ENCODE measurements at places on chromosomes 7 and 10. TPM values are rescaled to one million over a fixed set of nuclear protein-coding genes. Genes with fewer than 3 reads are reported as not detected.

The SLC16A9 gene
- total RNA-seq = 12.8 TPM

The SPAM1 gene
- total RNA-seq = not detected

The EN2 gene
- total RNA-seq = 2.3 TPM

The SUMF2 gene
- total RNA-seq = 57.4 TPM

The NODAL gene
- not detected for total RNA-seq

DNA sequence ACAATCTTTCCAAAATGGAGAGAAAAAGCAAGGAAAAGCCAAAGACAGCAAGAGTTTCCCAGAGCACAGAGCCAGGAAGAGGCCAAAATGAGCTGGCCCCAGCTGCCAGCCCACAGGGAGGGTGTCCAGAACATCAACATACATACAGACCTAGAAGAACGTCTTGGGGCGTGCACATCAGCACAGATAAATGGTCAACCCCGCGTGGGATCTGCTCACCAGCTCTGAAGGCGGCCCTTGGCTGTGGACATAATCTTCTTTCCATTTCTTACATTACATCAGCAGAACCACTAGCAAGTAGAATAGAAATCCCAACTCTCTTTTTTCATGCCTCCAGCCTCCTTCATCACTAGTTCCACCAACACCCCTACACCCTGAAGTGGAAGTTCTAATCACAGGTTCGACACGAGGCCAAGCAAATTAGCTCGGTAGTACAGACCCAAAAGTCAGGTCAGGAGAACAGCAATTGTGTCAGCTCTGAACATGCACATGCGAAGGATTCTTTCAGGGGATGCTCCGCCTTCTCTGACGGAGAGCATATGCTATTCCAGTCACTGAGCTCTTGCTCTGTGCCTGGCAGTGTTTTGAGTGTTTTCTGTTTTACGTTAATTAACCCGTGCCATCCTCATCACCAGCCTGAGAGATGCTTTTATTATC, 16.4 kb downstream of the SH3PXD2A start:
- H3K4me1 ChIP-seq = peaks cover 10% of the 10 kb centered on the region
- H3K4me3 ChIP-seq = no peak overlapping the region
- no peaks in the 10 kb centered on the region for H3K27me3 ChIP-seq
- no peaks in the 10 kb centered on the region for H3K36me3 ChIP-seq

DNA sequence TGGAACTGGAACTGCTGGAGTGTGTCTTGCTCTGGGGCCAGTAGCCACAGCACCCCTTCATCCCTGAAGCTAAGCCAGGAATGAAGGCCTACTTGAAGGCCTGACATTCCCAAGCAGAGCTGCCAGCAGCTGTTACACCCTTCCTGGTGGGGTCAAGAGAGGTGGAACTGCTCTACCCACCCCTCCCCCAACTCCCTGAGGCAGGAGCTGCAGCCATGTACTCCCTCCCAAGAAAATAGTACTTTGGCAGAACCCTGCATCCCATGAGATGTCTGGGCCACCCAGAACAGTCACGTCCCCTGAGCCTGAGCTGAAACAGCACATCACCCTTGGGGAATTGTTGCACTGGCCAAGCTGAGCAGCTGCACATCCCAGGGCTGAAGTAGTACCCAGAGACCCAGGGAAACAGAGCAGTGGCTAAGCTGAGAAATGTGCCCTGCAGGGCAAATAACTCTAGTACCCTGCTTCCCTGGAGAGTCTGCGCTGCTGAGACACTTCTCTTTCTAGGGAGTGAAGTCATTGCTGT, 63.4 kb upstream of the PLA2G12B start:
- no peaks in the 10 kb centered on the region for H3K27me3 ChIP-seq
- no peak for DNase-seq
- peaks cover 14% of the 10 kb centered on the region for H3K4me1 ChIP-seq

DNA sequence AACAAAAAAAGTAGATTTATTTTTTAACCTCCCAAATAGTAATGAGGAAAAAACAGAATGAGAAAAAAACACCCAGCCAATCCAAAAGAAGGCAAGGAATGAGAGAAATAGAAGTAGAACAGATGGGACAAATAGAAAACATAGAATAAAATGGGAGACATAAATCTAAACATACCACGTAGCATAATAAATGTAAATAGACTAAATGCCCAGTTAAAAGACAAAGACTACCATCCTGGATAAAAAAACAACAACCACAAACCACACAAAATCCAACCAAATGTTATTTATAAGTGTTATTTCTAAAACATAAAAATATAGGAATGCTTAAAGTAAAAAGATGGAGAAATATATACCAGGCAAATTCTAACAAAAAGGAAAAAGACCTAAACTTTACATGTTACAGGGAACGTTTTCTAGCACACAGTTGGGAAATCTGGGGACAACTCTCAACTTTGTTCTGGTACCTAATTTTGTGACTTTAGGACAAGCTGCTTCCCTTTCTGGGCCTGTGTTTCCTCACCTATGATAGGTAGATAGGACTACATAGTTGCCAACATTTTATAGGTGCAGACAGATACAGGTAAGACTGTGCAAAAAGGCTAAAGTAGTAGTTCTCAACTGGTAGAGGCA, 98.4 kb downstream of the SPDYE5 start:
- H3K4me3 ChIP-seq = no peak overlapping the region
- H3K27me3 ChIP-seq = no peaks in the 10 kb centered on the region
- no peak for DNase-seq
- H3K4me1 ChIP-seq = peaks cover 5% of the 10 kb centered on the region
- H3K27ac ChIP-seq = no peak overlapping the region
- no peaks in the 10 kb centered on the region for H3K36me3 ChIP-seq

GRCh38 chr7:158076215-158076614, 511.4 kb downstream of the PTPRN2 start:
- no peak overlapping the region for H3K27ac ChIP-seq
- H3K27me3 ChIP-seq = no peaks in the 10 kb centered on the region
- DNase-seq = no peak
- H3K4me3 ChIP-seq = no peak overlapping the region
- H3K4me1 ChIP-seq = no peaks in the 10 kb centered on the region

GRCh38 chr7:90701021-90701420, 104.9 kb downstream of the CDK14 start:
- peaks cover 14% of the 10 kb centered on the region for H3K4me1 ChIP-seq
- DNase-seq = no peak
- no peaks in the 10 kb centered on the region for H3K36me3 ChIP-seq
- H3K27me3 ChIP-seq = no peaks in the 10 kb centered on the region

DNA sequence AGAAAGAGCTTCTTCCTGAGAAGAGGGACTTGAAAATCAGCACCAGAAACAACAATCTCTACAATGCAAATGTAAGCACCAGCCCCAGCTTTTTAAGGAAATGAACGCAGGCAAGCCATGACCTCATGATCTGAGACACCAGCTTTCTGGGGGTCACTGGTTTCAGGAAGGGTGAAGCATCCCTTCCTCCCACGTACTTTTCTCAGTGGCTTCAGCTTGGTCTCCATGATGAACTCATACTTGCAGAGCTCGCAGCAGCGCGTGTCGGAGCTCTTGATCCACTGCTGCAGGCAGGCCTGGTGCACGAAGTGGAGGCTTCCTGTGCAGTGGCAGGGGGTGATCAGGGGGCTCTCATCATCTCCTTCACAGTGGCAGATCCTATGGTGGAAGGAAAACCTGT, 87.0 kb downstream of the ALOX5 start:
- H3K27me3 ChIP-seq = no peaks in the 10 kb centered on the region
- DNase-seq = no peak
- no peaks in the 10 kb centered on the region for H3K36me3 ChIP-seq
- no peak overlapping the region for H3K27ac ChIP-seq
- no peak overlapping the region for H3K4me3 ChIP-seq

DNA sequence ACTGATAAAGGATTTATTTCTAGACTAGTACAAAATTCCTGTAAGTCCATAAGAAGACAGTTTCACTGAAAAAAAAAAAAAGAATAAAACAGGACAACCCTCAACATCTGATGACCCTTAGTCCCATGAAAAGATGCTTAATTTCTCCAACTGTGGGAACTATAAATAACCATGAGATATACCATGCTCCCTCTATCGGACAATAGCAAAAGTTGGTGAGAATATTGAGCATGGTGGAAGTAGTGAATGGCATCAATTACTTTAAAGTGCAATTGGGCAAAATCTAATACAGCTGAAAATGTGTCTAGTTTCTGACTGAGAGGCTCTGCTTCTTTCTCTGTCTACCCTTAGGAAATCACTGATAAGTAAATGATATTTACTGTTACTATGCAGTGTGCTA, 348.8 kb downstream of the SUGCT start:
- H3K27ac ChIP-seq = no peak overlapping the region
- peak; percentile 36 for DNase-seq
- H3K4me3 ChIP-seq = no peak overlapping the region
- H3K36me3 ChIP-seq = no peaks in the 10 kb centered on the region

DNA sequence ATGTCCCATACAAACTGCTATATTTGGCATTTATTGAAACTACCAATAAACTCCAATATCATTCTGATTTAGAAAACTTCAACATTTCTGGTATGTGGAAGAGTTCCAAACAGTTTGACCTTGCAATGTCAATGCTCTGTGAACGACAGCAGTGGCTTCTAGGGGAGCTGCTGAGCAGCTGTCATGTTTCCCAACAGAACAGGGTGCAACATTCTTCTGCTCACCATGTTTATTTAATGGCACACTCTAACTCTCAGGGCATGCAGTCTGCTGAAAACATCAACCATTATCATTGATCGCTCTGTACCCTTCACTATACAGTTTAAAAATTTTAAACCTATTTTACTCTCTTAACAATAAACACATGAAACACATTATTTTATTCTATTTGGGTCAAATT, 25.9 kb downstream of the LMOD2 start:
- H3K27me3 ChIP-seq = no peaks in the 10 kb centered on the region
- H3K36me3 ChIP-seq = peaks cover 17% of the 10 kb centered on the region
- no peak overlapping the region for H3K4me3 ChIP-seq
- DNase-seq = no peak
- H3K27ac ChIP-seq = no peak overlapping the region

- peak; percentile 70 for DNase-seq
- peaks cover 9% of the 10 kb centered on the region for H3K4me1 ChIP-seq
- H3K27me3 ChIP-seq = no peaks in the 10 kb centered on the region
- H3K27ac ChIP-seq = 0 out of 2 replicates have a peak overlapping the region, but pooled peaks have one; percentile 25
Observed at GRCh38 chr7:46559194-46559832, 638.2 kb upstream of the IGFBP3 start.

- peaks cover 14% of the 10 kb centered on the region for H3K4me1 ChIP-seq
- no peak overlapping the region for H3K4me3 ChIP-seq
- H3K36me3 ChIP-seq = no peaks in the 10 kb centered on the region
- no peaks in the 10 kb centered on the region for H3K27me3 ChIP-seq
Observed at GRCh38 chr10:61272781-61273180, 180.4 kb downstream of the TMEM26 start.

- H3K4me3 ChIP-seq = no peak overlapping the region
- H3K36me3 ChIP-seq = no peaks in the 10 kb centered on the region
- H3K27ac ChIP-seq = peak overlapping the region; percentile 39
- peaks cover 17% of the 10 kb centered on the region for H3K4me1 ChIP-seq
- DNase-seq = peak; percentile 35
- no peaks in the 10 kb centered on the region for H3K27me3 ChIP-seq
Observed at GRCh38 chr10:60009710-60010383, 103.5 kb upstream of the CCDC6 start.

GRCh38 chr10:8146650-8147049, 92.2 kb downstream of the GATA3 start:
- no peaks in the 10 kb centered on the region for H3K27me3 ChIP-seq
- peaks cover 16% of the 10 kb centered on the region for H3K4me1 ChIP-seq
- H3K27ac ChIP-seq = peak overlapping the region; percentile 72
- peak; percentile 75 for DNase-seq

GRCh38 chr7:82247814-82248433, 195.7 kb downstream of the CACNA2D1 start:
- no peak overlapping the region for H3K27ac ChIP-seq
- peak; percentile 35 for DNase-seq
- peaks cover 23% of the 10 kb centered on the region for H3K27me3 ChIP-seq
- H3K4me3 ChIP-seq = no peak overlapping the region
- H3K4me1 ChIP-seq = no peaks in the 10 kb centered on the region

DNA sequence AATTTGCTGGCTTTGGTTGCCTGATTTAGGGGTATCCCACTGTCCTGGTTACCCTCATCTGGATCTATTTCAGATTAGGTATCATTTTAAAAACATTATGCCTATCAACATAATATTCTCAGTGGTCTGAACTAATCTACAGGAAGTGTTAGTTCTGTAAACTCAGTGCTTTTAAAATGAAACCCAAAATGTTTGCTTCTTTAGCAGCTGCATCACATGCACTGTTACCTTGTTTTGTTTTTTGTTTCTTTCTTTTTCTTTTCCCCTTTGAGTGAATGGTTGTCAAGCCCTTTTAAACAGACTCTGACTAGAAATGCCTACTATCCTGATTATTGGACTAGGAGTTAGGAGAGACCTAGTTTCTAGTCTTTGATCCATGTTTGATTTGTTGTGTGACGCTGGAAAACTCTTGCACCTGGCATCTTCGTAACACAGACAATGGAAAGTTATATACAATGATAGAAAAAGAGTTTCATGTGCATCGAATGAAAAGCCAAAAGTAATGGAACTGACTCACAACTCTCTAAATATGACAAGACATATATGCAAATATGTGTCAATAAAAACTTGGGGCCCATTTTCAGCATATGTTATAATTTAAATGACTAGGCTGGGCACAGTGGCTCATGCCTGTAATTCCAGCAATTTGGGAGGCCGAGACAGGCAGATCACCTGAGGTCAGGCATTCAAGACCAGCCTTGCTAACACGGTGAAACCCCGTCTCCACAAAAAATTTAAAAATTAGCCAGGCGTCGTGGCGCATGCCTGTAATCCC, 52.3 kb upstream of the STRIP2 start:
- no peaks in the 10 kb centered on the region for H3K27me3 ChIP-seq
- no peaks in the 10 kb centered on the region for H3K36me3 ChIP-seq
- H3K4me3 ChIP-seq = no peak overlapping the region
- DNase-seq = no peak

- DNase-seq = peak; percentile 8
- no peaks in the 10 kb centered on the region for H3K27me3 ChIP-seq
- no peak overlapping the region for H3K4me3 ChIP-seq
- 0 out of 2 replicates have a peak, but pooled peaks cover 4% of the 10 kb centered on the region for H3K4me1 ChIP-seq
Observed at GRCh38 chr7:99461221-99461620, 4.7 kb downstream of the ATP5MF start.

DNA sequence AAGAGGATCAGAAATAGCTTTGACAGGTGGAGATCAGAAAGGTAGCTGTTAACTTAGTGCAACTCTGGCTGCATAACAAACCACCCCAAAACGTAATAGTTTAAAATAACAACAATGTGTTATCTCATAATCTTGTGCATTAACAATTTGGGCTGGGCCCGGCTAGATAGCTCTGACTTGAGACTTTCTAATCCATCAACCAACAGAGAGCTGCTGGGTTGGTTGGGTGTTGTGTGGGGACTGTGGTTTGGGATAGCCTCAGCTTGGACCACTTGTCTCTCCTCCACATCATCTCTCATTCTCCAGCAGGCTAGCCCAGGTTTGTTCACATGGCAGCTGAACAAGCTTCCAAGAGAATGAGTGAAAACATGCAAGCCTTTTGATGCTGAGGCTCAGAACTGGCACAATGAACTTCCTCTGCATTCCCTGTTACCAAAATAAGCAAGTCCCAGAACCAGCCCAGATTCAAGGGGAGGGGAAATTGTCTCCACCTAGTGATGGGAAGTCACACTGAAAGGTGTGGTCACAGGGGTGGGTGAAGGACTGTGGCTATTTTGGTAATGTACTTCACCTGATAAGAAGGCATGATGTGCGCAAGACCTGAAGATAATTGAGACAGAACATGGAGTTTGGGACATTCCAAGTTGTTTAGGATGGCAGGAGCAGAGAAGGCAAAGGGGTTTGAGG, 20.4 kb upstream of the ASAH2 start:
- DNase-seq = no peak
- H3K36me3 ChIP-seq = no peaks in the 10 kb centered on the region
- no peaks in the 10 kb centered on the region for H3K4me1 ChIP-seq
- H3K27ac ChIP-seq = no peak overlapping the region

GRCh38 chr10:5805711-5806110, 7.5 kb downstream of the GDI2 start:
- no peak overlapping the region for H3K4me3 ChIP-seq
- no peak overlapping the region for H3K27ac ChIP-seq
- DNase-seq = no peak

Data from PC-3 (cell line).